Activated CD4-positive, alpha-beta T cell treated with anti-CD3 and anti-CD28 coated beads, Interleukin-2, Interleukin-6, amounts not matched to agents 100 ng/mL and 50 ng/mL, durations not matched to agents 16 hours and 8 hours (primary cell): ENCODE measurements at places on chromosomes 1 and 21.

- DNase-seq: no peak
Observed at GRCh38 chr21:36700295-36700970, 1.5 kb downstream of the SIM2 start.

GRCh38 chr1:199447906-199448305 lies 579.6 kb upstream of the NR5A2 start:
- DNase-seq: no peak

GRCh38 chr1:239112101-239112935 lies 274.1 kb upstream of the CHRM3 start:
- no peak for DNase-seq

DNA sequence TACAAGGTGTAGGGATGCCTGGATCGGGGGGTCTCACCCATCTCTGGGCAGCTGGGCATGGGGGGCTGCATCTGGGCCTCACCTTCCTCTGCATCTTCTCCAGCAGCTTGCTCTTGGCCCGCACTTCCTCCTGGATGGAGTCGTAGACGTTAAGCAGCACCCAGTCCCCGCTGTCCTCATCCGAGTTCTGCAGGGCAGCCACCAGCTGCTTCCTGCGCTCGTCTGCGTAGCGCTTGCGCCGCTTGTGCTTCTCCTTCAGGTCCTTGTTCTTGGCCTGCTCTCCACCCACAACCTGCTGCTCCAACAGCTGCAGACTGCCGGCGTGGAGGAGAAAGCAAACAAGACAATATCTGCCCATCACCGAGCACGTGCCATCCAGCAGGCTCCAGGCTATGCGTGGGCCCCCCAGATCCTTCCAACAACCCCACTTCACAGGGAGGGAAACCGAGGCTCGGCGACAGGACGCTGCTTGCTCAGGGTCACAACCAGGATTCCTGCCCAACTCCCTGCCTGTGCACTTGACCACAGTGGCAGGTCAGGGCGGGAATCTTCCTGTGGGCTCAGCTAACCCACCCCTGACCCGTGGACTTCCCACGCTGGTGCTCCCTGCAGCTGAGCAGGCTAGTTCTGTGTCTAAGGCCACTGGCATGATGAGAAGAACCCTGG lies 21.5 kb upstream of the DDOST start:
- DNase-seq: no peak
